ENCODE measurements at places on chromosomes 7 and 10.

GRCh38 chr7:55092975-55093373 lies 74.2 kb downstream of the EGFR start:
- DNase-seq: no peak

DNA sequence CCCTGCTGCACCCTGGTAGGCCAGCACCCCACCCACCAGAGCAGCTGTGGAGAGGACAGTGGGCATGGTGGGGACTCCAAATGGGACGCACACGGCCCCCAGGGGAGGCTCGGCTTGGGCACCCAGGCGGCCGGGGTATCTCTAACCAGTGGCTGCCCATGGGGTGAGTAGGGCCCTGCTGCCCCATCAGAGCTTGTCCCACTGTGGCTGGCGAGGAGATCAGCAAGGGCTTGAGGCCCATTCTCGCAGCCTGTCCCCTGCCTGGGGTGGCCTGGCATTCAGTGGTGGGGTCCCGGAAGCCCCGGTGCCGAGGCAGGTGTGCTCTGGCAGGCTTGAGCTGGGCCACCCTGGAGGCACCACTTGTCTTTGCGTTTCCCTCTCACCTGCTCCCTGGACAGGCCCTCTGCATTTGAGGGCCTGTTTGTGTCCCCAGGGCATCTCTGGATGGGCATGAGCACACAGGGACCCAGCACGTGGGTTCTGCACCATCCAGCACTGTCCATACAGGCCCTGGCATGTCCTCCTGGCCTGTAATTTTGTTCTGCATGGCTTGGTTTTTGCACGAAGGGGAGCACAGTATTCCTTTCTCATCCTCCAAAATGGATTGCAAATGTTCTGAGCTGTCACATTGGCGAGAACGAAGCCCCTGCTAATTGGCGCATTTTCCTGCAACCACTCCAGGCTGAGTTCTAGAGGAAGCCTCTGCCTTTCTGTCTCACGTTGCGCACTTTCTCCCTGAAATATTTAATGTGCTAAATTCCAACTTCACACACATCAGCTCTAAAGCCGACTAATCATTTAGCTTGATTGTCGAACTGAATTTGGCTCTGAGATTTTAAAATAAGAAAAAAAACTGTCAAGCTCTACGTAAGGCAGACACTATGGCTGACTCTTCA lies 27.2 kb downstream of the PWWP2B start:
- peak; percentile 59 for DNase-seq

GRCh38 chr7:158966780-158967390 lies 110.5 kb downstream of the DYNC2I1 start:
- no peak for DNase-seq

- DNase-seq: no peak
Observed at GRCh38 chr7:101159696-101160674, 5.4 kb downstream of the VGF start.

GRCh38 chr10:3902054-3902808 lies 117.2 kb upstream of the KLF6 start:
- no peak for DNase-seq

- no peak for DNase-seq
Observed at GRCh38 chr10:14408139-14408538, 77.4 kb upstream of the FRMD4A start.

- no peak for DNase-seq
Observed at GRCh38 chr7:48009257-48009656, 19.6 kb downstream of the SUN3 start.

DNA sequence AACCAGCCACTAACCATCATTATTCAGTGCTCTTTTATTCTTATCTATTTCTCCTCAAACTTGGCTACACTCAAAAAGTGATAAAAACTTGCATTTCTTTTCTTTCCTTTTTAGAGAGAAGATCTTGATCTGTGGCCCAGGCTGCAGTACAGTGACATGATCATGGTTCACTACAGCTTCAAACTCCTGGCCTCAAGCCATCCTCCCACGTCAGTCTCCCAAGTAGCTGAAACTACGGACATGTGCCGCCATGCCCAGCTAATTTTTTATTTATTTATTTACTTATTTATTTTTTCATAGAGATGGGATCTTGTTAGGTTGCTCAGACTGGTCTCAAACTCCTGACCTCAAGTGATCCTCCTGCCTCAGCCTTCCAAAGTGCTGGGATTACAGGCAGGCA lies 24.6 kb upstream of the TMEM248 start:
- DNase-seq: no peak

DNA sequence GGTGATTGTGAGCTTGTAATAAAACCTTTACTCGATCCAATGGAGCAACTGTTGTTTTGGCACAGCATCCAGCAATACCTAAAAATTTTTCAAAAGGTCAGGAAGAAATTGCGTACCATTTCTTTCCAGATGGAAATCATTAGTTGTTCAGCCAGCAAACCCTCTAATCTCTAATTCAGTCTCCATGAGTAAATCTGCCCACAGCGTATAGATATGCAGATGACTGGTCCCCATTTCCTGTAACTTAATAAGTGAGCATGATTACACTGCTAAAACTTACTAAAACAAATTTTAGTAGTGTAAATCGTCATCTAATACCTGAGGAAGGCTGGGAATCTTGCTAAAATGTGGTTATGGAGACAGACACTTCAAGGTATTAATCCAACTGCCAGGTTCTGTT lies 10.6 kb downstream of the SLC25A16 start:
- DNase-seq: no peak

GRCh38 chr10:105973360-105973759 lies 1191.1 kb downstream of the SORCS1 start:
- no peak for DNase-seq

- DNase-seq: no peak
Observed at GRCh38 chr7:137439829-137440825, 96.6 kb upstream of the PTN start.

- DNase-seq: no peak
Observed at GRCh38 chr7:112437072-112437471, 13.2 kb upstream of the IFRD1 start.

GRCh38 chr7:50399635-50400034 lies 50.5 kb downstream of the FIGNL1 start:
- DNase-seq: no peak

- DNase-seq: no peak
Observed at GRCh38 chr10:23976275-23976674, 232.7 kb upstream of the KIAA1217 start.

GRCh38 chr7:66669088-66669487 lies 40.4 kb downstream of the KCTD7 start:
- DNase-seq: no peak

DNA sequence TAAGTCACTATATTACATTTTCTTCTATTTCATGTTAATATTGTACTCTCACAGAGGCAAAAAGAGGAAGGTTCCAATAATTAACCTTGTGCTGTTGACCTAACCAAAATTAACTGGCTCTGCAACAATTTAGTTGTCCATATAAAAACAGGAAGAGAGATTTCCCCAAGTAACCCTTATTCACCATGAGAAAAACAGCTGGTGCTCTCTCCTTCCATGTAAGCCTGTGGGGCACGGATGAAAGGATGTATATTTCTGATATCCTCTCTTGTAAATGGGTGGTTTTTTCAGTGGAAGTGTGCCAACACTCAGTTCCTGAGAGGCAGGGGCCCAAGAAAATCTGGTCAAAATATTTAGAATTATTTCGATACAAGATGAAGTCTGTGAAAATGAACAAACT lies 358.1 kb downstream of the CRPPA start:
- no peak for DNase-seq

- DNase-seq: no peak
Observed at GRCh38 chr7:107494884-107495283, 25.0 kb downstream of the GPR22 start.

GRCh38 chr10:87538092-87539015 lies 33.7 kb downstream of the MINPP1 start:
- no peak for DNase-seq

GRCh38 chr7:120729245-120729644 lies 128.7 kb downstream of the TSPAN12 start:
- no peak for DNase-seq

DNA sequence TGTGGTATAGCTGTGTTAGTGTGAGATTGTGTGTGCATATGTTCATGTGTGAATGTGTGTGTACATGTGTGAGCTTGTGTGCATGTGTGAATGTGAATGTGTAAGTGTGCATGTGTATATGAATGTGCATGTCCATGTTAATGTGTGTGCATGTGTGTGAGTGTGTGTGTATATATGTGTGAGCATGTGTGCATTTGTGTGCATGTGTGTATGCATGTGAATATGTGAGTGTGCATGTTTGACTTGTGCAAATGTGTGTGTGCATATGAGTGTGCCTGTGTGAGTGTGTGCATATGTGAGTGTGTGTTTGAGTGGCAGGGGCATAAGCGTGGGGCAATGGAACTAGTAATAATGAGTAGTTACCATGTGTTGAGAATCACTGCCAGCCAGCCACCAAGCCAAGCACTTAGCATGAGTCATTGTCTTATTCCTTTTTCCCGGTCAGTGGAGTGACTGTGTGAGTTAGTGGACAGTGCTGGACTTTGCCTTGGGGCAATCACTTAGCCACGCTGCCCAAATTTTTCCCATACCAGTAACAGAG lies 46.3 kb upstream of the SHH start:
- DNase-seq: no peak

DNA sequence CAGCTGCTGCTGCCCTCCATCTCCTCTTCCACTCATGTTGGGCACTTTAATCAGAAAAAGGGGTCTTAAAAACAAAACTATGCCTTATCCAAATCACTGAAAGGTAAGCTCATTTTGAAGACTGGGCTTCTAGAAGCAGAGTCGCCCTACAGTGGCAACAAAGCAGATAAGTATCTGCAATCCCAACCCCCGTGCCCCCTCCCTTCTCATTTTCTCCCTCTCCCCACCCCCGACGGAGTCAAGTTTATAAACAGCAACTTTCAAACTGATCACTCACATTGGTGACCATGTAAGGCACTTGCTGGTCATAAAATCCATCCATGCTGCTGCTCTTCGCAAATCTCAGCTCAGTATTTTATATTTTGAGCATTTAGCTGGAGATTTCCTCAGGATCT lies 738 bp downstream of the ETV1 start:
- DNase-seq: no peak

- DNase-seq: no peak
Observed at GRCh38 chr7:70307544-70308106, 709.4 kb downstream of the AUTS2 start.

- no peak for DNase-seq
Observed at GRCh38 chr7:151896486-151896885, 19.6 kb upstream of the PRKAG2 start.

DNA sequence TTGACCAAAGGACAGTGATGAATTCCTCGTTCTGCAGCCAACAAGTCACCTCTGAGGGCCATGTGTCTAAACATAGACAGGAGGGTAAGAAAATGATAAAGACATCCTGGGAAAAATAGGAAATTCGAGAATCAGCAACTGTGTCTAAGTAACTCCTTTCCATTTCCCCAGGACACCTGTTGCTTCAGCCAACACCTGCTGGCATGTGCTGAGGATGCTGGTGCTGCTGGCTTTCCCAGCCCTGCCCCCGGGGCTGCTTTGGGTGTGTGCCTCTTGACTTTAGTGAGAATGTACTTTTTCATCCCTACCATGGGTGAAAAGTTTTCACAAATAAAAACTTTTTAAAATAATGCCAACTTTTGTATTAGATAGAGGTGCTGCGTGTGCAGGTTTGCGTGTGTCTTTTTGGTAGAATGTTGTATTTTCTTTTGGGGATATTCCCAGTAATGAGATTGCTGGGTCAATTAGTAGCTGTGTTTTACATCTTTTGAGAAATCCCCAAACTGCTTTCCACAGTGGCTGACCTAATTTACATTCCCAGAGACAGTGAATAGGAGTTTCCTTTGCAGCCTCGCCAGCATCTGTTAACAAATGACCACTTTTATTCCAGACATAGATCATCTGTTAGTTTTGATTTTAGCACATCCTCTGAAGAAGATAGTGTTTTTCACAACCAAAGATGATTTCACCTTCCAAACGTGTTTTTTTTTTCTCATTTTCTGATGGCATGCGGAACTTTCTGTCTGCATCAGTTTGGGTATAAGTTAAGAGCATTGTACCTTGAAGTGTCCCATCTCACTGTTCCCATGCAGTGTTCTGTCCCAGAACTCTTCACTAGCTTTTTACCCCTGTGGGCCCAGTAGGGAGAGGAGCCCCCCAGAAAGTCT lies 104.2 kb upstream of the ACBD5 start:
- no peak for DNase-seq

DNA sequence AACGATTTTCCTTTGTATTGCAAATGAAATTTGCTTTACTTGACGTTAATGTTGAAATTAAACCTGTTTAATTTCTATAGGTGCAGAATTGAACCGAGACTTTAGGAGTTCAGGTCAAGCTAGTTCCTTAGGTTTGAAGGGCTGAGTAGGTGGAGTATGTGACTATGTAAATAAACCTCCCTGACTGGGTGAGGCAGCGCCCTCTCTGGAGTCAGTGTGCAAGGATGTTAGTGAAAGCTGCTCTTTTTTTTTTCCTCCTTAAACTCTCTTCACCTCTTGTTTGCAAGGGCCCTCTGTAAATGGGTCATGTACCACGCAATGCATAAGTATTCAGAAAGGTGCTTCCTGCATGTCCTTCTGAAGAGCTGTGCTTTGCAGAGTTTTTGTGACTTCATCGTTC lies 33.8 kb downstream of the GALNT17 start:
- no peak for DNase-seq

DNA sequence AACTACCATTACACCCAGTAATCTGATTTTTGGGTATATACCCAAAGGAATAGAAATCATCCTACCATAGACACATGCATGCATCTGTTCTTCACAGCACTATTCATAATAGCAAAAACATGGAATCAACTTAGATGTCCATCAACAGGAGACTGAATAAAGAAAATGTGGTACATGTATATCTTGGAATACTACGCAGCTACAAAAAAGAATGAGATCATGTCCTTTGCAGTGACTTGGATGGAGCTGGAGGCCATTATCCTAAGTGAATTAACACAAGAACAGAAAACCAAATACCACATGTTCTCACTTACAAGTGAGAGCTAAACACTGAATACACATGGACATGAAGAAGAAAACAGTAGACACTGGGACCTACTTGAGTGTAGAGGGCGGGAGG lies 254.9 kb downstream of the CACNA2D1 start:
- DNase-seq: no peak

GRCh38 chr10:132458586-132459300 lies 61.7 kb downstream of the PWWP2B start:
- DNase-seq: no peak

- no peak for DNase-seq
Observed at GRCh38 chr7:105270117-105270516, 118.6 kb downstream of the SRPK2 start.

DNA sequence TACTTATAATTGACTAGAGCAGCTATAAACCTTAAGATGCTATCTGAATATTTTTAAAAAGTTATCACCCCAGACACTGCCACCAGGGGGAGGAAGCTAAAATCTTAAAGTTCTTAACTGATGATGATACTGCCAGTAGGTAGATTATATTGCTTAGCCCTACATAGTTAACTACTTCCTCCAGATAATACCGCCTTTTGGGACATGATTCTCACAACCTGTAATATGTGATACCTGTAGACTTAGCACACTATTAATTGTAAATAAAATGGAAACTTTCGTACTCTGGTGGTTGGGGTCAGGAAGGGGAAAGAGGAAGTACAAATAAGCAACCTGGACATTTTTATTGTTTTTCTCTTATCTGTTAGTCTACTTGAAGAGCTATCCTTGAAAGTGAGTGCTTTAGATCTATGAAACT lies 268.9 kb downstream of the ADK start:
- DNase-seq: no peak

GRCh38 chr10:87094373-87095235 lies at the start of the genes GLUD1 and SHLD2:
TSS of gene GLUD1 (minus strand) at chr10:87094843. CDS start at chr10:87094769, 74 bp downstream.
TSS of gene SHLD2 (plus strand) at chr10:87095206. CDS start at chr10:87151355, 56,149 bp downstream.
- peak; percentile 45 for DNase-seq
